Testis (tissue), 5 donors: ENCODE measurements at places on chromosomes 7 and 10. TPM values are rescaled to one million over a fixed set of nuclear protein-coding genes. Genes with fewer than 3 reads are reported as not detected.

Gene ZNF365
- 1.2 TPM for total RNA-seq

Gene BTBD16
- total RNA-seq = 4.9 TPM

DNA sequence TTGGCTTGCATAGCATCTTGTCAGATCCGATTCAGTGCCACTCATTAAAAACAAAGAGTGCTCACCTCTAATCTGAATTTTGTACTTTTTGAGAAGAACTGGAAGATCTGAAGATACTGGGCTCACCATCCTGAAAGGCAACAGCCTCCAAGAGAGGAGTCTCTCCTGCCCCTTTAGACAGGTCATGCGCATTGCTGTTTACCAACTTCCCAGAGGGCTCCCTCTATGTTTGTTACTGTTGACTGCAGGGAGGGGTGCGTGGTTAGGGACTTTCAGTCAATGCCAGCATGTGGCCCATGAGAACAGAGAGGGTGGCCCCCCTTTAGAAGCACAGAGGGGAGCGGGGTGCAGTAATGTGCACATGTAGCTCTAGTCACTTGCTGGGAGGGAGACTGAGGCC lies 33.2 kb upstream of the CABCOCO1 start:
- no peaks in the 10 kb centered on the region for H3K36me3 ChIP-seq
- H3K27ac ChIP-seq = no peak overlapping the region
- DNase-seq = no peak
- no peak overlapping the region for H3K4me3 ChIP-seq

DNA sequence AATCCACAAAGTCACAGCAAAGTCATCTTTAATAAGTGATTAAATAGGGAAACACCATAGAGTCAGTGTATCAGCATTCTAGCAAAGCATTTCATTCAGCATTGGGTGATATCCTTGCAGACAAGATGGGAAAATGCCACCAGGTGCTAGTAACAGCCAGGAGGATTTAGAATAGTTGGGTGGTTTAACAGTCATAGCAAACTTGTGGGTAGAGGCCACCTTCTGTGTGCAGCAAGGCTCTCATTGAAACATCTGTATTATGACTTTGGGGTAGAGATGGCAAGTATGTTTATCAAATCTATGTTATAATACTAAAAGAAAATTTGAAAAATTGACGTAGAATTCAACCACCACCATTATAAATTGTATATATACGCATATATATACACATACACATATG lies 26.4 kb upstream of the ADO start:
- H3K27me3 ChIP-seq = no peaks in the 10 kb centered on the region
- no peaks in the 10 kb centered on the region for H3K4me1 ChIP-seq
- no peak overlapping the region for H3K27ac ChIP-seq
- no peak for DNase-seq
- no peaks in the 10 kb centered on the region for H3K36me3 ChIP-seq
- no peak overlapping the region for H3K4me3 ChIP-seq

Gene MPP7
- total RNA-seq = 9.7 TPM

Gene VWDE
- 6.6 TPM for total RNA-seq

Gene LEP
- total RNA-seq = 0.31 TPM

- peak overlapping the region; percentile 36 for H3K27ac ChIP-seq
- peaks cover 11% of the 10 kb centered on the region for H3K4me1 ChIP-seq
- no peaks in the 10 kb centered on the region for H3K27me3 ChIP-seq
- H3K36me3 ChIP-seq = no peaks in the 10 kb centered on the region
- peak overlapping the region; percentile 91 for H3K4me3 ChIP-seq
These were observed 432 bp downstream of the TMEM248 start for GRCh38 chr7:66921396-66921917.

- no peak overlapping the region for H3K27ac ChIP-seq
- DNase-seq = no peak
- H3K4me3 ChIP-seq = no peak overlapping the region
- H3K4me1 ChIP-seq = no peaks in the 10 kb centered on the region
These were observed 32.5 kb downstream of the ARHGAP22 start for GRCh38 chr10:48572414-48572813.

Gene CALHM3
- total RNA-seq = 0.93 TPM

DNA sequence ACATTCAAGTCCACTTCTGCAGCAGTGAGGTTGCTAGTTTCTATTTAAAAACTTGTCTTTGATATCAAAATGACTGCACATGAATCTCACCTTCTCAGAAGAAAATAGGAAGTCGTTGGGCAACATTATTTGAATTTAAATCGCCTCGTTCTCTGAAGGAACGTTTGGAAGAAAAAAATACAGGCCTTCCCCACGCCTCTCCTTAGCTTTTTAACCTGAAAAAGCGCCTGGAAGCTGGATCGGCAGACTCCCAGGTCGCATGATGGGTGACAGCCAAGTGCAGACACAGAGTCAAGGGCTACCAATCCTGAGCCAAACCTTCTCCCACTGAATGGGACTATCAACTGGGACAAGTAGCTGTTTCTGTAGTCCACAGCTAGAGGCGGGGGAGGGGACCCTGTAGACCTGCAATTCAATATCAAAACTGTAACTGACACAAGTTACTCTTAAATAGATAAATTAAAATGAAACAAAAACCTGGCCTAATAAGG lies 2.2 kb downstream of the FAM53B start:
- peaks cover 63% of the 10 kb centered on the region for H3K4me1 ChIP-seq
- no peaks in the 10 kb centered on the region for H3K36me3 ChIP-seq
- peak overlapping the region; percentile 94 for H3K27ac ChIP-seq
- H3K4me3 ChIP-seq = peak overlapping the region; percentile 74

- no peak overlapping the region for H3K27ac ChIP-seq
- peaks cover 6% of the 10 kb centered on the region for H3K4me1 ChIP-seq
- no peak for DNase-seq
- H3K27me3 ChIP-seq = no peaks in the 10 kb centered on the region
These were observed 737.1 kb downstream of the INHBA start for GRCh38 chr7:40965774-40966173.

GRCh38 chr7:95586951-95587301 lies 9.4 kb downstream of the PDK4 start:
- no peaks in the 10 kb centered on the region for H3K4me1 ChIP-seq
- no peak for DNase-seq
- no peaks in the 10 kb centered on the region for H3K36me3 ChIP-seq
- H3K27me3 ChIP-seq = no peaks in the 10 kb centered on the region
- no peak overlapping the region for H3K4me3 ChIP-seq
- no peak overlapping the region for H3K27ac ChIP-seq

Gene NKX2-3
- 0.24 TPM for total RNA-seq
